ENCODE measurements at places on chromosomes 12 and 14.
A peak's percentile ranks its signal among the peaks of the same experiment; 100 is the strongest.

GRCh38 chr12:54409267-54409666, 9.8 kb downstream of the ITGA5 start:
- ATAC-seq = no peak

DNA sequence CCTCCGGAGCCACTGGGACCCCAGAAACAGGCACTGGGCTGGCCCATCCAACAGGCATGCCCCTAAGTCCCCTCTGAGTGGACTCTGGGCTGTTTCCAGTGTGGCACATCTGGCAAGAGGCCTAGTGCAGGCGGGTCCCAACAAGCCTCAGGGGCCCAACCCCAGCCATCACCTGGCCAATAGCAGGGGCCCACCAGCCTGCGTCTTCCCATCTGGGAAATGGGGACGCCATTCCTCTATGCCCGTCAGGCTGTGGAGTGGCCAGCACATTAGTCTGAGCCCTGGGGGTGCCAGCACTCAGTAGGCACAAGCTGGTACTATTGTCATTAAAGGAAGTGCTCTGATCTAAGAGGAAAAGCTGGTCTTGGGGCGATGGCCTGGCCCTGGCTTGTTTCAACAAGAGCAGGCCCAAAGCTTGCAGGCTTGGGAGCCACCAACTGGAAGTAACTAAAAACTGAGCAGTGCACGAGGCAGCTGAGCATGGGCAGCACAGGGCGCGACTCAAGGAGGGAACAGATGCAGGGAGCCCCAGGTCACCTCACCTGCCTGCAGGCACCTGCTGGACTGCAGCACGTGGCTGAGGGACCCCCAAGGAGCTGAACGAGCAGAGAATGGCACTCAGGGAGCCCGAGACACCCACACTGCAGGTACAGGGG, 8.4 kb downstream of the DEGS2 start:
- no peak for ATAC-seq

DNA sequence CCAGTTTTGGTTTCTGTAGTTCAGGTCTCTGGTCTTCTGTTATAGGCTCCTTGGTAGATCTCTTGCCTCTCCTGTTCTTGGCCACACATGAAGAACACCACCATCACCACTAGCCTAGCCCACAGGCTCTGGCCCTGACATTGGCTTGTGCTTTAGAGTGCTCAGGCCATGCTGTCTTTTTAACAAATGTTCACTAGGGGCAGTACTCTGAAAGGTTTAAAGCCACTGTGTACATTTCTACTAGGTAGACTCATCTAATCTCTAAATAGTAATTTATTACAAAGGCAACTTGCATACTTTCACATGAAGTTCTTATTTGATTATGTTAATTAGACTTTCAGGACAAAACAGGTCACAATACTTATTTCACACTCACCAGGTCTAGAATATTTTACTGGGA, 38.3 kb downstream of the PDE6H start:
- peak; percentile 76 for ATAC-seq

DNA sequence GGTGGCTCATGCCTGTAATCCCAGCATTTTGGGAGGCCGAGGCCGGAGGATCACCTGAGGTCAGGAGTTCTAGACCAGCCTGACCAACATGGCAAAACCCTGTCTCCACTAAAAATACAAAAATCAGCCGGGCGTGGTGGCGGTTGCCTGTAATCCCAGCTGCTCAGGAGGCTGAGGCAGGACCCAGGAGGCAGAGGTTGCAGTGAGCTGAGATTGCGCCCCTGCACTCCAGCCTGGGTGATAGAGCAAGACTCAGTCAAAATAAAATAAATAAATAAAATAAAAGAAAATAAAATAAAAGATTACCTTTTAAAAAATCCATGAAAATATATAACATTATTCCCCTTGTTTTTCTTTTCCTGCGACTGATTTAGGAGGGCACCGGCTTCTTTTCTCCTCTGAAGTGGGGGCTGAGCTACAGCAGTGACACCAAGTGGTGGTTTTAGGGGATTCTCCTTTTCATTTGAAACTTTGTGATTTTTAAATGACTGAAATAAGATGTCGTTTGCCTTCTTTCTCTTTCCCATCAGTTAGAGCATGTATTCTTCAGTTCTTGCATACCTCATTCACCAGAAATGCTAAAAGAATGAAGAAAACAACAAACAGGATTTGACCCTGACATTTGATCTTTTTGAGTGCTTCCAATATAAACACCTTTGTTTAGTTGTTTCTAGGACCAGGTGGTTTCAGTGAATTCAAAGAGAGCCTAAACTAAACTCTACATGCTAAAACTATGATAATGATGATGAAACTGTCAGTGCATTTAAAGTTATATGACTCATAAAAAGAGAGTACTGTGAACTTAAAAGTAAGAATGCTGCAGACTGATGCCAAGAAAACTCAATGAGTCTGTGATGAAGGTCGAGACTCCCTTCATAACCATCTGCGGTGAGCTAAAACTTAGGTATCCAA, 22.6 kb upstream of the PKP2 start:
- ATAC-seq = peak; percentile 58

DNA sequence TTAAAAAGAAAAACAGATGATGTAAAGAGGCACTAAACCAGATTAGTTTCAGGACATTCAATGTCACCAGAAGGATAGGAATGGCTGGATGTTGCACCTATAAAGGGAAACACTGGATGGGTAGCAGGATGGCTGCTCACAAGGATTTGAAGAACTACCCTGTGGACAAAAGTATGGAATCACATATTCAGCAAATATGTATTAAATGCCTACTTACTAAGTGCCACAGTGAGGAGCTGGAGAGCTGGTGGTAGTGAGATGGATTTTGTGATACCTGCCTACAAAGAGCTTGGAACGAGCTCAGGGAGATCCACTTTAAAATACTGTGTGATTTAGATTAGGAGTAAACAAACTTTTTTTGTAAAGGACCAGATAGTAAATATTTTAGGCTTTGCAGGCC, 316.2 kb downstream of the PAWR start:
- ATAC-seq = peak; percentile 24

DNA sequence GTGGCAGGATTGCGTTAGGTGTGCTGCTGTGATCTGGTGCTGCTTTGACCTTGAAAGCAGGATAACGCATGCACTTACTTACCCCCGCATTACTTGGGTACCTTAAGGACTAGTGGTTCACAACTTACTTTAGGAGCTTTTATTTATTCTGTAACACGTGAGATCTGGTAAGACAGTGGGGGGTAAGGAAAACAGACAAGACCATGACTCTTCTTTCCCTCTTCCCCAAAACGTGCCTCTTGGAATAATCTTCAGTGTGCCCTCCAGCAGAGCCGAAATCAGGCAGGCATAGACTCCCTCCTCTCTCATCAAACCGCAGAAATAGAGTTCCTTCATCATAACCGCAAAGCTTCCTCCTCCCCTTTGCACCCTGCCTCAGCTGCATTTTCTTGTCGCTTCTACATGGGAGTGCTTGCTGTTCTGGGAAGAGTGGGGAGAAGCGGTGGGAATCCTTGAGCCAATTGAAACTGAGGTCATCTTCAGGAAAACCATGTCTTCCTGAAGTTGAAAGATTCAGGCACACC, 43.4 kb downstream of the RAD52 start:
- no peak for ATAC-seq

DNA sequence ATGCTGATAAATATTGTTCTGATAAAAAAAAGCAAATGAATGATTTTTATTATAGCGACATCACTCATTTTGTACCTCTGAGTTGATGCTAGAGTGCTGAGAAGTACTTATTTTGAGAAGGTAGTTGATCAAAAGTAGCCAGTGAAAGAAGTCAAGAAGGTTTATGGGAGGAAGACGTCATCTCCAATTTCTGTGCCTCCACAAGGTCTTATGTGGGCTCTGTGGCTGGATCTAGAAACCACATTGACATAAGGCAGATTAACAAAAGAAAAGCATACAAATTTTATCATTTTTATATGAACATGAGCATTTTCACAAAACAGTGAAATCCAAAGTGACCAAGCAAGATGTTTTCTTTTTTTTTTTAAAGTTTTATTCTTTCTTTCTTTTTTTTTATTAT, 289.5 kb upstream of the FAR2 start:
- ATAC-seq = no peak

DNA sequence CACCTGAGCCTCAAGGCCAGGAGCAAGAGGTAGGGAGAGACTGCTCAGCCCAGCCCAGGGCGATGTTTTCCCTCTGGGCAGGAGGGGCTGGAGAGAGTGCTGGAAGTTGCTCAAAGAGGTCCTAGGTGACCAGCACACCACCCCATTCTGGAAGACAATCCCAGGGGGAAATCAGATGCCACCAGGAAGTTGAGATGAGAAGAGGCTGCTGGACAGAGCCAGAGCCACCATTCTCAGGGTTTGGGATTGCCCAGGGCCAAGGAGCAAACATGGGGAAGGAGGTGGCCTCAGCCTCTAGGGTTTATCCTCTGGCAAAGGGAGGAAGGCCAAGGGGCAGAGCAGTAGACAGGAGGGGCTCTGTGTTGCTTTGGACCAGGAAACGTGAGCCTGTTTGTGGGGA, 11.6 kb downstream of the CCDC85C start:
- ATAC-seq = no peak

DNA sequence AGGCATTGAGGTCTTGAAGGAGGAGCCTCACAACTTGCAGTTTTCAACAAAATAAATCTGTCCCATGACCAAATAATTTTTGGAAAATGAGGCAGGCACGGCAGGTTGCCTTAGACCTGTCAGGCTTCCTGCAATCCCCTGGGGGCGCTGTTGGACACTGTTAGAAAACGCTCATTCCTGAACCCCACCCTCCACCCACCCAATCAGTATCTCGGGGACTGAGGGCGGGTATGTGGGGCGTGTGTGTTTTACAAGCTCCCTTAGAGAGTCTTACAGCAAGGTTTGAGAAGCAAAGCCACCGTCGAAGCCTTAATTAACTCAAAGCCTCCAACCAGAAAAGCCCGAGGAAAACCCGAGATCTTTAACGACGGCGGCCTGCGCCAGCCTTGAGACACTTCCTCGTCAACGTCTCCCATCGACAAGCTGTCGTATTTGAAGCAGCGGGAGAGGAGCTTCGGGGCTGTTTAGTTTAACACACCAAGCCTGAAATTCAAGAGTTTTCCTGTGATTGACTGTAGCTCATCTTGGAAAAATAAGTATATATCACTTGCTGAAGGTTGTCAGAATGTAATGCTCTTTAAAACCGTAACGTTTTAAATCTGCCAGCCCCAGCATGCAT, 123.0 kb downstream of the GLT1D1 start:
- no peak for ATAC-seq

DNA sequence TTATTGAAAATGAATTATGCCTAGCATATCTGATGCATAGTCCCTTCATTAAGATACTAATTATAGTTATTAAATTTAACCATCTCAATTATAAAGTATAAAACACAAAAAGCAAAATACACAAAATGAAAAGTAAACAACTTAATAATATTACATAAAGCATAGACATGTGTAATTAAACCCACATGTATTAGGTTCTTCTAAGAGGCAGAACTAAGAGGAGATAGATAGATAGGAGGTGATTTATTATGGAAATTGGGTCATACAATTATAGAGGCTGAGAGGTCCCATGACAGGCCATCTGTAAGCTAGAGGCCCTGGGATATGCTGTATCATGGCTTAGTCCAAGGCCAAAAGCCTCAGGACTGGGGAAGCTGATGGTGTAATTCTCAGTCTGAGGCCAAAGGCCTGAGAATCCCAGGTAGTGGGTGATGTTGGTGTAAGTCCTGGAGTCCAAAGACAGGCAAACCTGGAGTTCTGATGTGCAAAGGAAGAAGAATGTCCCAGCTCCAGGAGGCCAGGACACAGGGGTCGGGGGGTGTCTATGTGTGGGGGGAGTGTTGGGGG, 953.3 kb downstream of the TRHDE start:
- no peak for ATAC-seq

GRCh38 chr14:80946187-80946586, 4.6 kb upstream of the CEP128 start:
- no peak for ATAC-seq

GRCh38 chr12:109822951-109823411, 10.2 kb downstream of the TRPV4 start:
- ATAC-seq = peak; percentile 23

- ATAC-seq = no peak
Observed at GRCh38 chr14:22448035-22448904, 140.8 kb downstream of the DAD1 start.

- ATAC-seq = no peak
Observed at GRCh38 chr12:9588749-9589148, 19.0 kb downstream of the KLRB1 start.

GRCh38 chr14:88955455-88955854, 131.0 kb downstream of the TTC8 start:
- ATAC-seq = no peak

GRCh38 chr12:32211066-32211899, 104.6 kb downstream of the BICD1 start:
- ATAC-seq = peak; percentile 46

DNA sequence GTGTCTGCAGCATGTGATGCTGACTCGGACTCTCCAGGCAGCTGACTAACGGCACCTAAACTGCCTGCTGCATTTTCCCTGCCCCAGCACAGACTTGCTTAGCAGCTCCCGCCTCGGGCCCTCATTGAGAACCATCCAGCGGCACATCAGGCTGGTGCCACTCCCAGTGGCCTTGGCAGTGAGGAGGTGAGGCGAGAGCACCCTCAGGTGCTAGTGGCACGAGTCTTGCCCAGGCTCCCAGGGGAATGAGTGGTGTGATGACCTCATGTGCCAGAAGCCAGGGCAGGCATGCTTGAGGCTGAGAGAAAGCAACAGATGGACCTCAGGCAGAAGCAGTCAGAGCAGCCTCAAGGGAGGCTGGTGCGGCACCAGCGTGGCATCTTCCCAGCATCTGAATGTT, 60.2 kb downstream of the PRKCH start:
- no peak for ATAC-seq

DNA sequence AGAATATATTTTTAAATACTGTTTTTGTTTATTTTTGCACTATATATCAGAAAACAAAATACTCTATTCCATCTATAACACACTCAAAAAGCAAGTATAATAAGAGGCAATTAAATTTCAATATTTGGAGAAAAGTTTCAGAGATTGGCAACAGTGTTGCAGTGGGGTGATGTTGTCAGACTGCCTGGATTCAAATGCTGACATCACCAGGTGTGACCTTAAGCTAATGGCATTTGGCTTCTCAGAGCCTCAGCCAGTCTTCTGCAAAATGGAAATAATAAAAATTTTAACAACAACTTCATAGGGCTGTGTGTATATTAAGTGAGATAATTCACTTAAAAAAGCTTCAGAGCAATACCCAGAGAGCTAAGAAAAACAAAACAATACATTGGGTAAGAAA, 74.7 kb downstream of the TMTC1 start:
- ATAC-seq = no peak

DNA sequence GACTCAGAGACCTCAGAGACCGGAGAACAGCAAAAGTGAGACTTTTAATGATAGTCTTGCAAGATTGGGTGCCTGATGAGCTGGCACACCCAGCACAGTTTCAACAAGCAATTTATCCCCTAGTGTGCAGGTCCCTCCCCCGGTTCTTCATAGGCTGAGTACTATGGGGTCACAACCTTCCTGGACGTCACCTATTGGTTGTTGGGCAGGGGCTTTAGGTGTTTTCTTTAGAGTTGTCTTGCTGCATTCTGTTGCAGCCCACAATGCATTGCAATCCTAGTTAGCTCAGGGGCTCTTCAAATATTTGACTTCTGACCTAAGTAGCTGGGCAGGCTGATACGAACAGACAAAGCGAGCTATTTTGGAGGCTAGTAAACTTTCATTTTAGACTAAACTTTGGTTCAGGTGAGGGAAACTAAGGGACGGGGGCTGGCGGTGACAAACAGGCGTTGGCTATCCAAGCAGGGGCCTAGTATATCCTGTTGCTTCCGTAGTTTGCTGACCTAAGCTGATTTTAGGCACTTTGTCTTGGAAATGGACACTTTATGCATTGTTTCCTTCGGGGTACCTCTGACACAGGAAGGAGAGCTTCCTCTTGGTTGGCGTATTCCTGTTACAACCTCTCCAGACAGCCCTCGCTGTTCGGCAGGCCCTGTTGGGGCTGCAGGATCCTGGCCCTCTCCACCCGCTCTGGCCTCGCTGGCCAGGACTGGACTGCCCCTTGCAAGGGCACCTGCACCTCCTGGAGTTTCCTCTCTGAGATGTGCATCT, 14.1 kb downstream of the SIVA1 start:
- ATAC-seq = no peak

Measured in SK-N-SH treated with all-trans-retinoic acid at 6 μM for 48 hours (cell line).